Cerebellar cortex (tissue), 1 donor: ENCODE measurements at places on chromosomes 7 and 10.

- no peak for DNase-seq
These were observed 30.8 kb upstream of the ZNF488 start for GRCh38 chr10:47414752-47415519.

DNA sequence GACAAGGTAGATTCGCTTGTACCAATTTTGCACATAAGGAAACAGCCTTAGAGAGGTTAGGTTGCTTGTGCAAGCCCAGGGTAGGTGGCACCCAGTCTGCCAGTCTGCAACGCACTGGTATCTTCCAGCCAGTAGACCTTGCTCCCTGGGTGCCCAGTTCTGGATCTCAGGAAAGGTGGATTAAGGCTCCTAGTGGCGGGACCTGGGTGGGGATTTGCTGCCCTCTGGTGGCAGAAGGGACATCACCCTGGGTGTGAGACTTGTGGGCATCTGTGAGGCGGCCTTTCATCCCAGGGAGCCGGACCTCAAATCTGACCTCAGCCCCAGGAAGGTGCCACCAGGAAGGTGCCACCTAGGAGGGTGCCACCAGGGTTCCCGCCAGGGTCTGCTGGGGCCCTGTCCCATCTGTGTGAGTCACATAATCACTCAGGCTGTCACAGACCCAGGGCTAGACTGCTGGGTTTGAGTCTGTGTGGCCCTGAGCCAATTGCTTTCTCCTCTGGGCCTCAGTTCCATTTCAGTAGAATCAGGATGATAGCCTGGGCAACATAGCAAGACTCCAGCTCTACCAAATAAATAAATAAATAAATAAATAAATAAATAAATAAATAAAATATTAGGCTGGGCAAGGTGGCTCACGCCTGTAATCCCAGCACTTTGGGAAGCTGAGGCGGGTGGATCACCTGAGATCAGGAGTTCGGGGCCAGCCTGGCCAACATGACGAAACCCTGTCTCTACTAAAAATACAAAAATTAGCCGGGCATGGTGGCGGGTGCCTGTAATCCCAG lies 5.3 kb upstream of the PRKRIP1 start:
- peak; percentile 84 for DNase-seq

DNA sequence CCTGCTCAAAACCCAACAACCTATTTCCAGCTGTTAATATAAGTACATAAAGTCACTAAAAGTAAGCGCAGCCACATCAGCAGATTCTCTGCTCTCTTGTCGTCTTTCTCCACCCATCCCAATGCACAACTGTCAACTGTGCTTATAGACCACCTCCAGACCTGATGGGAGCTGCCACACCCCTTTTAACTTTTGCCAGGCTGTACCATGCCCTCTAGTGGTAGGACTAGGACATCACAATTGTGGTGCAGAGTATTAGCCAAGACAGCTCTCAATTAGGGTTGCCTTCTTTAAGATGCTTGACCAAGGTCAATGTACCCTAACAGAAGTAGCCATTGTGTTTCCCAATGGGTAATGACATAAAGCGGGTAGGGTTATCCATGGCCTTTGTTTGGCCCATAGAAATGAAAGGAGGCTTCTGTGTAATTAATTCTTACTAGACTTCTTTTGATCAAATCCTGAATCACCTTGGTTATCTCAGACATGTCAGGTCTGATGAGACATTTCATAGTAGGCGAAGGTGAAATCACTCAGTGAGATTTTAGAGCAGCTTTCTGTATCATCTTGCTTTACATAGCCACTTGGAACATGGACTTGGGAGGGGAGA lies 68.1 kb downstream of the SCRN1 start:
- DNase-seq: peak; percentile 55

GRCh38 chr7:121020989-121021969 lies 32.8 kb downstream of the CPED1 start:
- no peak for DNase-seq

DNA sequence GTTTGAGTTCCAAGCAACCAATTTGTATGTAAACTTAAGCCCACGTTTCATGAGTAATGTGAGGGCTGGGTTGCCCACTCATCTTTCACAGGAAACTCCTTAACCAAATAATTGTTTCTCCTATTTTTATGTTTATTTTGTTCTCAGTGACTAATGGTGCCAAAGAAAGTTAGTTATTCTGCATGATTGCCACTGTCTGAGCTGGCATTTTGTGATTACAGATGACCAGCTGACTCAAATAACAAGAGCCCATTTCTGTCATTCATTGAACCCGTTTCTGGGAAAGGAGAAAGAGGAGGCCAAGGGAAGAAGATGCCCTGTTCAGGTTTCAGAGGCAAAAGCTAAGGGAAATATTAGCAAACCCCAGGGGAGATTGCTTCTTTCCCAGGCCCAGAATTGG lies 186.9 kb upstream of the MYO3A start:
- no peak for DNase-seq

DNA sequence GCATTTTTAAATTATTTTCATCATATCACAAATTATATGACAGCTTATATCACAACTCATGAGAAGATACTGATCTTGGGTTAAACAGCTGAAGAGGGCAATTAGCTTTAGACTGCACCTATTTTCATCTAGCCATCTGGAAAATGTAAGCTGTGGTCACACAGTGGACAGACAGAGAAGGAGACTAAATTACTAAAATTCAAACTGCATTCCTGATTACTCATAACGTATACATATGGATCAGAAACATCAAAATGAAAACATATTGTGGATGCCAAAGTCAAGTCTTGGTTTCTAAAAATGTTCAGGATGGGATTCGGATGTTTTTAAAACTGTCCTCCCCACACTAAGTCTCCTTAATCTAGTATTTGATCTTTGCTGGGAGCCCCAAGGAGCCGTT lies 6.6 kb downstream of the BBIP1 start:
- DNase-seq: no peak

DNA sequence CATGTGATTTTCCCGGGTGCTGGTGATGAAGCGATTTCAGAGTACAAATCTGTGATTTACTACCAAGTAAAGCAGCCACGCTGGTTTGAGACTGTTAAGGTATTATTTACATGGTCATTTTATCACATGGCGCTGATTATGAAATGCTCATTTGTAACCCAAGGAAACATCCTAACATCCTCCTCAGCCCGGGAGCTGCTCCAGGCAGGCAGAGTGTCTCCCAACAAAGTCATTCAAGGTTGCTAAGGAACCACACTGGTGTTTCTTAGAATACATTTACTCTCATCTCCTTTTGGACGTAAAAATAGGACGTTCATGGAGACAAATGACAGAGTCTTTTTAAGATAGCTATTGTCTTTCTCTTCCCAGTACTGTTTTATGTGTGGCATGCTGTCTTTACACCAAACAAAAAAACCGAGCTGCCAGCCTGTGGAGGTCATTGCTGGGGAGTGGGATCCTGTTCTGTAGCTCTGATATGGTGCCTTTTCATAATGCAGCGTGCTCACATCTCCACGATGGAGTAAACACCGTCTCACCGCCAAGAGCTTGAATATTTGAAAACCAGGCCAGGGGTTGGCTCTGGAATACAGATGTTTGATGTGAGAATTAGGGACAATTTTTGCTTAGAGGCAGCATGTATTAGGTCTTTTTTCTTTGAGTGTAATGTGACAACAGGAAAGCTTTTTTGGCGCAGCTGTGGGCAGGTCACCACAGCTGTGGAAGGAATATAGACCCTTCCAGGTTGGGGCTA lies 119.6 kb downstream of the DOCK1 start:
- no peak for DNase-seq

DNA sequence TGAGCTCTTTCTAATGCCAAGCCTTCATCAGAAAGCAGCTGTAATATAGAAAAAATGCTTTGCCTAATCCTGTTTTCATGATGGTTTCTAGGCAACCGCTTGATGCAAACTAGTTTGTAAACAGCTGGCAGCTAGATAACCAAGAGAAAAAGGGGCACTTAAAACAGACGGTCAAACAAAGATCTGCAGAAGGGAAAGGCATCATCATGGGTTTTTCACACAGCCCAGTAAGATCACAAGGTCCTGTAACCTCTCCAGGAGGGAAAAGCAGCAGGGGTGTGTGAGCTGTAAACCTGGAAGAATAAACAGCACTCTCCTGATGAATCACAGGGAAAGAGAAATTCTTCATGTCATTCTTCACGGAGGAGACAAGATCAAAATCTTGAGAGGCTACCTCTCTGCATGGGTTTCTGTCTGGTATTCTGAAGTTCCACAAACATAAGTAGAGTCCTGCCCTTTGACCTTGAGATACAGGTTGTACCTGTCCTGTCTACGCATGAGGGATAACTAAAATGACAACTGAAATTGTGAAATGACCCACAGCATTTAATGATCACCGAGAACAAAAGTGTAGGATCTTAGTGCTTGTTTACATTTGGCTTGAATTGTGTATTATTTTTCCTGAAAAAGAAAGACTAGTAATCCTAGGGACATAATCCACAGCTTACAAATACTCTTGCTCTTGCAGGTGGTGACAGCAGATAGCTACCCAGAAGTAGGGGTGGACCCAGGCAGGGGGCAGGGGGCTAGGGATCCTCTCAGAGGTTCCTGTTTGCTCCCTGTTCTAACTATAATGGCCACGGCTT lies 48.0 kb downstream of the CREB3L2 start:
- DNase-seq: no peak

GRCh38 chr10:123651421-123652047 lies 14.6 kb upstream of the GPR26 start:
- no peak for DNase-seq

- no peak for DNase-seq
These were observed 110.6 kb downstream of the TNS3 start for GRCh38 chr7:47471358-47471703.

DNA sequence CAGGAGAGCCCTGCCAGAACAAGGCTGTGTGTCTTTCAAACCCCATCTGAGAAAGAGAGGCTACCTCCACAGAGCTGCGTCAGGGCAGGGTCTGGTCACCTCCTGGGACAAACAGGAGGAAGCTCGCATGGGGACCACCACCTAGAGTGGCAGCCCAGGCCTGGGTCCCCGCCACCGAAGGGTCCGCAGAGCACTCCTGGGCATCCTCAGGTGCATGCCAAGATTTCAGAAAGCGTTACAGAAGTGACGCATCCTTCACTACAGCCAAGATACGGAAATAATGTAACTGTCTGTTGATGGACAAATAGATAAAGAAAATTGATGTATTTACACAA lies 42.6 kb downstream of the GSDME start:
- no peak for DNase-seq

DNA sequence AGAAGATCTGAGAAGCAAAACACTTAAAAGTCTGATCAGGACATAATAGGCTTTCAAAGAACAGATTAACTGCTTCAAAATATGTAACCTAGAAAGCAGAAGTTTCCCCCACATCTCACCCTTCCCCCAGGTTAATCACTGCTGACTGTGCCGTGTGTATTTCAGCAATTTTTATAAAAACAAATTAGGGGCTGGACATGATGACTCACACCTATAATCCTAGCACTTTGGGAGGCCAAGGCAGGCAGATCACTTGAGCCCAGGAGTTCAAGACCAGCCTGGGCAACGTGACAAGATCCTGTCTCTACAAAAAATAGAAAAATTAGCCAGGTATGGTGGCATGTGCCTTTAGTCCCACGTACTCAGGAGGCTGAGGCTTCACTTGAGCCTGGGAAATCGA lies 67.6 kb upstream of the GATA3 start:
- DNase-seq: no peak

GRCh38 chr7:146503844-146504243 lies 387.2 kb downstream of the CNTNAP2 start:
- no peak for DNase-seq

DNA sequence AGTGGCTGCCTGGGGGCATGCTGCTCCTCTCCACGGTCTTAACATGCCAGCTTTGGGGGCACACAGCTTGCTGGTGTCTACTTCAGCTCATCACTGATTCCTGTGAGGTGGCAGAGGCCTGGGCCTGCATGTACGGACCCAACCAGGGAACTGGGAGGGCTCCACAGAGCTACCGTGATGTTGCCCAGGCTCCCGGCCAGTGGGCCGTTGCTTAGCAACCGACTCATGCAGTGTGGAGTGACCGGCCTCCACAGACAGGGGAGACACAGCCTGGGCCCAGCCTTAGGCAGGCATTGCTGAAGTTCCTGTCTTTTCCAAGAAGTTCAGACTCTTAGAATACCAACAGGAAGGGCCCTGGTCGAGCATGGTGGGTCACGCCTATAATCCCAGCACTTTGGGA lies 25.8 kb upstream of the SH2B2 start:
- peak; percentile 91 for DNase-seq

DNA sequence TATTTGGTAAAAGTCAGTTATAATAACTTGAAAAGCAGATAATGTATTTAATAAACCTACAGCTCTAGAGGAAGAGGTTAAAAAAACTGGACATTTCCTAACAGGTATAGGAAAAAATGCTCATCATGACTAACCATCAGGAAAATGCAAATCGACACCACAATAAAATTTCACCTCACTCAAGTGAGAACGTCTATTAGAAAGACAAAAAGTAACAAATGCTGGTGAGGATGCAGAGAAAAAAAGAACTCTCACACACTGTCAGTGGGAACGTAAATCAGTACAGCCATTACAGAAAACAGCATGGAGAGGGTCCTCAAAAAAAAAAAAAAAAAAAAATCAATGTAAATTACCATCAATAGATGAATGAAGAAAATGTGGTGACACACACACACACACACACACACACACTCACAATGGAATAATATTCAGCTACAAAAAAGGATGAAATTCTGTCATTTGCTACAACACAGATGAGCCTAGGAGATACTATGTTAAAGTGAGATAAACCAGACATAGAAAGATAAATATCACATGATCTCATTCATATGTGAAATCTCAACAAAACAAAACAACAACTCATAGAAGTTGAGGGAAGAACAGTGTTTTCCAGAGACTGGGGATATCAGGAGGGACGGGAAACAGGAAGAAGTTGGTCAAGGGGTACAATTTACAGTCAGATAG lies 20.1 kb downstream of the EPC1 start:
- no peak for DNase-seq

GRCh38 chr7:91164506-91164905 lies 99.7 kb upstream of the FZD1 start:
- DNase-seq: no peak

DNA sequence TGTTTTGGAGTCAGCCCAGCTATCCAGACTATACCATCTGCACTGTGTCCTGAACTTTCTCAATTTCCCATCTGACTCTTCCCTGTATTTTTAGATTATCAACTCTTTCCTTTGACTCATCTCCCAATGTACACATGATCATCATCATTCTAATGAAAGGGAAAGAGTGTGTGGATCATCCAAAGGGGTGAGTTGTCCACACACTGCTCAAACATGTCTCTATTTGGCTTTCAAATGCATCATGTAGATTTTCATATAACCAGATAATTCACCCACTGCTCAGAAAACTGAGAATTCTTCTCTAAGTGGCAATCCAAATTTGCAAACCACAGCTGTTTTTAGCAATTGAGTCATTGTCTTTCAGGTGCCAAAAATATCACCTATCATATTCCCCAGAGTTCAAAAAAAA lies 190.2 kb upstream of the HPS1 start:
- no peak for DNase-seq

- DNase-seq: no peak
These were observed 6.9 kb downstream of the TMEM140 start for GRCh38 chr7:135154734-135155133.

DNA sequence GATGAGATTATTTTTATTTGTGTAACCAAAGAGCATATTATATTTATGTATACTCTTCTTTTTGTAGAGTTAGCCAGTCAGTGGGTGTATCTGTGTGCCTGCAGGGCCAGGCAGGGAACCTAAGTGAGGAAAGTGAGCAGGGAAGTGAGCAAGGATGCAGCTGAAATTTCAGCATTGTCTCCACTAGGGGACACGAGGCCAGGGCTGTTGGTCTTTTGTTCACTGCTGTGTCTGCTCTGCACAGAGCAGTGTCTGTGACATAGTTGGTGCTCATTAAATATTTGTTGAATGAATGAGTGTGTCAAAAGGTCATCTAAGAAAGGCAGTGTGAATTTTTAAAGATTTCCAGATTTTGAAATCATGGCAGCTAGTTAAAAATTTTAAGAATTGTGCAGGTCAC lies 51.8 kb downstream of the SUGCT start:
- no peak for DNase-seq
